Upper lobe of left lung (tissue), 6 donors: ENCODE measurements at places on chromosomes 6 and 20. TPM values are rescaled to one million over a fixed set of nuclear protein-coding genes. Genes with fewer than 3 reads are reported as not detected.

FKBP1A gene
- total RNA-seq: 328 TPM

GRCh38 chr6:168315596-168315995 is 4.0 kb downstream of the DACT2 start:
- DNase-seq: no peak

DNA sequence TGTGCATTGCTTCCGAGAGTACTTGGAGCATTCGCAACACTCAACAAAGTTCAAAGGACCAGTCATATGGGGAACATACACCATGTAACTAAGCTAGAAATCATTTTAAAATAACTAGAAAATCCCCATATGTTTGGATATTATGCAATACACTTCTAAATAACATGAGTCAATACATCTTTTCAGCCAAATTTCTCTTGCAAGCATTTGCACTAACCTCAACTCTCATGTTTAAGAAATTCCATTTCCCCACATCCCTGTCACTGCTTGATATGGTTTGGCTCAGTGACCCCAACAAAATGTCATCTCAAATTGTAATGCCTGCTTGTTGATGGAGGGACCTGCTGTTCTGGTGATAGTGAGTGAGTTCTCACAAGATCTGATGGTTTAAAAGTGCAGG is 85.7 kb upstream of the CST7 start:
- DNase-seq: no peak

DNA sequence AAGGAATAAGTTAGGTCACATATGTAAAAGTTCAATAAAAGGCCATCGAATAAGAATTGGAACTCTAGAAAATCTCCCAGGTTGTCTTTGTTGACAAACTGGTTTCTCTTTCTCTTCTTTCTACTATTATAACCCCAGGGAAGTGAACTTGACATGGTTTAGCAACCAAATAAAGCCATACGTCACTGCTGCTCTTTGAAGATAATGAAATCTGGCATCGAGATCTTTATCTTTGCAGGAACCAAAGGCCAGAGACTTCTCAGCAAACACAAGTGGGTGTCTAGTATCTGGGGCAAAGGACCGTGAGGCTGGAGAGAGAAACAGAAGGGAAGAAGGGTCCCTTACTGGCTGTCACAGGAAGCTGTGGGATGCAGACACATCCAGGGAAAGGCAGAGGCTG is 286.7 kb upstream of the CDYL start:
- no peak for DNase-seq

GRCh38 chr6:10964684-10965083 is 77.8 kb downstream of the SYCP2L start:
- no peak for DNase-seq

EMILIN3 gene
- total RNA-seq: 0.61 TPM

- peak; percentile 76 for DNase-seq
These were observed 58.8 kb downstream of the REV3L start for GRCh38 chr6:111423960-111424846.

- DNase-seq: peak; percentile 88
These were observed at the start of gene ZNF334 for GRCh38 chr20:46512943-46513844. TSS of gene ZNF334 (minus strand) at chr20:46513559. CDS start at chr20:46512102, 1,457 bp downstream.
